ENCODE measurements at places on chromosomes 13 and 19. TPM values are rescaled to one million over a fixed set of nuclear protein-coding genes. Genes with fewer than 3 reads are reported as not detected.

The C19orf12 gene
- 11.1 TPM for total RNA-seq

The MEF2B gene
- total RNA-seq = under 0.01 TPM

- DNase-seq = no peak
These were observed 13.1 kb downstream of the ERICH6B start for GRCh38 chr13:45602183-45603170.

DNA sequence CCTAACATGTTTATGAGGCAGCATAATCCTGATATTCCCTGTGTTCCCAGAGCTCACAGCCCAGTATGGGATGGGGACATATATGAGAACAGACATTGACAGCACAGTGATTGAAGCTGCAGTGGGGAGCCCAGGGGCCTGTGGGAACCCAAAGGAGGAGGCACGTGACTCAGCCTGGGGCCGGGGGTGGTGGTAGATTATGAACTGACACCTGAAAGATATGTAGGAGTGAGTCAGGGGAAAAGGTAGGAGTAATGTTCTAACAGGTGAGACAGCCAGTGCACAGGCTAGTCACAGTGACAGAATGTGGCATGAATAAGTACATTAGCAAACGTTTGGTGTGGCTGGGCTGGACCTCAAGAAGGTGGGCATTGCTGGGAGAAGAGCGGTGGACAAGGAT, 29.0 kb downstream of the CKM start:
- DNase-seq = no peak

DNA sequence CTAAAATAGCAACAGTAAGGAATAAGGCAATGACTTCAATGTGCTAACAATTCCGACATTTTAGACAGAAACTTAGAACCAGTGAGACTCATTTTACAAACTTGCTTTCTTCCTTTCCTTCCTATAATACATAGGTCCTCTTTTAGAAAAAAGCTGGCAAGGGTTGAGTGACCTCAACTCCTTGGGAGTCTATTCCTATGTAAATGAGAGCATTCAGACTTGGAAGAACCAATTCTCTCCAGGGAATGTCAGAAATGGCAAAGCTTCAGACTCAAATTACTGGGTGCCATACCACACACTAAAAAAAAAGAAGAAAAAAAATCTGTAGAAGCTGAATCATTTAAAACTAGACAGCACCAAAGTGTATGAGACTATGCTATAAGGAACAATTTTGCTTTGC, 1328.2 kb downstream of the OLFM4 start:
- no peak for DNase-seq

- DNase-seq = no peak
These were observed 252.9 kb upstream of the SLITRK6 start for GRCh38 chr13:86052141-86052540.

Measured in lung microvascular endothelial cell (primary cell).